Mesenteric fat pad (tissue), 1 donor: ENCODE measurements at places on chromosomes 11 and 22. TPM values are rescaled to one million over a fixed set of nuclear protein-coding genes. Genes with fewer than 3 reads are reported as not detected.

GRCh38 chr11:67303835-67304411 is 593 bp downstream of the SSH3 start:
- peak; percentile 87 for DNase-seq

DNA sequence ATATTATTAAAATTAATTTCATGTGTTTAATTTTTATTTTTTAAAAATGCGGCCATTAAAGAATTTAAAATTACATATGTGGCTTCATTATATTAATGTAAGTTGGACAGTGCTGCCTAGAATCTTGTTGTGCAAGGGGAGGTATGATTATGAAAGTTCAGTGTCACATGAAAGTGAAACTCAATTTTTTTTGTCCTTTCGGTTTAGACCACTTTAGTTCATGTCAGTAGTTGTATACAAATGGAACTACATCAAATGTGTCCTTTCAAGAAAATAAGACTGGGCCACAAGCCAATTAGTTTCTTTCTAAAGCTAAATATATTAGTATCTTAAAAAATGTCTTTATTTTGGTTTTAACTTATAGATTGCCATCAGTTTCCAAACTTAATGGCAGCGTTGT is 35.7 kb downstream of the TBCEL start:
- DNase-seq, result no peak

- no peak for DNase-seq
Observed at GRCh38 chr11:66543263-66544107, 2.4 kb downstream of the ZDHHC24 start.

DNA sequence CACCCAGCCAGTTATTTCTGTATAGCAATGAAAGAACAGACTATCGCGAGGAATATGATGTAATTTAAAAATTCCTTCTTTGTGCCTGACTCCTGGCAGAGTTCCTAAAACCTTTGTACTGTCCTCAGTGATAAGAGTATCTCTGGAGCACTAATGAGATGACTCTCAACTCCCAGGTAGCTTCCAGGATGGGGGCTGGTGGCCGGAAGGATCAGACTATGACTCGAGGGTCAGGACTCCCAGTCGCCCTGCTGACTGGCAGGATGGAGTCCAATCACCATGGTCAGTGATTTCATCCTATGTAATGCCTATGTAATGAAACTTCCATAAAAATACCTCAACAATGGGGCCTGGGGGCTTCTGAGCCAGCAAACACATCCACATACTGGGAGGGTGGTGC is 135.1 kb downstream of the SHANK2 start:
- DNase-seq, result no peak

LDHAL6A gene
- total RNA-seq, result not detected

GRCh38 chr11:59207988-59208451 is 4.7 kb downstream of the MPEG1 start:
- DNase-seq, result no peak

CCDC73 gene
- not detected for total RNA-seq

NPAS4 gene
- total RNA-seq, result not detected

DNA sequence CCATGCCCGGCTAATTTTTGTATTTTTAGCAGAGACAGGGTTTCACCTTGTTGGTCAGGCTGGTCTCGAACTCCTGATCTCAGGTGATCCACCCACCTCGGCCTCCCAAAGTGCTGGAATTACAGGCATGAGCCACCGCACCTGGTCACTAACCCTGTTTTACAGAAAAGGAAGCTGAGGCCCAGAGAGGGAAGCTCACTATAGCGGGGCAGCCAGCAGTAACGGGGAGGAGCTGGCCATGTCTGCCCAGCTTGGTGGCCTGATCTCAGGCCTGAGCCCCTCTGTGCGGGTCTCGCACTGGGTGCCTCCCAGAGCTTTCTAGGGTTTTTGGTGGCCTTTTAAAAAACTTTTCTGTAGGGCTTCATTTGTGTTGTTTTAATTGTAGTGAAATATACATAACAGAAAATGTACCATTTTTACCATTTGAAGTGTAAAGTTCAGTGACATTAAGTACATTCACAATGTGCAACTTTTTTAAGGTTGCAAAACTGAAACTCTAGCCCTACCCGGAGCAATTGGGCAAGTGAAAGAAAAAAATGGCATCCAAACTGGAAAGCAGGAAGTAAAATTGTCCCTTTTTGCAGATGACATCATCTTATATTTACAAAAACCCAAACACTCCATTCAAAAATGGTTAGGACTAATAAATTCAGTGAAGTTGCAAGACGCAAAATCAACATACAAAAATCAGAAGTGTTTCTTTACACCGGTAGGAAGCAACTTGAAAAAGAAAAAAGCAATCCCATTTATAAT is 14.5 kb upstream of the CYTH4 start:
- DNase-seq, result no peak

GLB1L3 gene
- not detected for total RNA-seq

PLAAT5 gene
- total RNA-seq, result 39.8 TPM

DNA sequence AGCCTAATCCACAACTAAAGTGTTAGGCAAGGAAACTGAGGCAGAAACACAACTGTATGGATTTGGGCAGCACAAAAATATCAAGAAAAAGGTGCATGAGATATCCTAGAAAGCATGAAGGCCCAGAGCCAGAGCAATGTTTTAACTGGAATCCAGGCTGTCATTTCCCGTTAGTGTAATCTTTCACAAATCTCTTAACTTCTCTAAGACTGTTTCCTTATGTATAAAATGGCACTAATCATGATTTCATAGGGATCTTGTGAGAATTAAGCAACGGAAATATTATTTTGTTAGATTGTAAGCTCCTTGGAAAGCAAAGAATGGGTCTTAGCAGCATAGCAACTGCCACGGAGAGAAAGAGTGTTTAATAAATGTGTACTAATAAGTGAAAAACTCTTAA is 14.7 kb upstream of the SYTL2 start:
- DNase-seq, result no peak

DNA sequence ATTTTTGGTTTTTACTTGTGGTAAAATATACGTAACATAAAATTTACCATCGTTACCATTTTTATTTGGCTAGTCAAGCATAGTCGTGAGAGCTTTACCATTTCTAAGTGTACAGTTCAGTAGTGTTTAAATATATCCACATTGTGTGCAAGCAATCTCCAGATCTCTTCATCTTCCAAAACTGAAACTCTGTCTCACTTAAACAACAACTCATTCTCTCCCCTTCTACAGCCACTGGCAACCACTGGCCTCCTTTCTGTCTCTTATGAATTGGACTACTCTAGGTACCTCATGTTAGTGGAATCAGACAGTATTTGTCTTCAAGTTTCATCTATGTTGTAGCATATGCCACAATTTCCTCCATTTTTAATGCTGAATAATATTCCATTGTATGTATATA is 37.4 kb downstream of the SMC1B start:
- DNase-seq, result no peak

- no peak for DNase-seq
Observed at GRCh38 chr11:36510594-36510942, 496 bp upstream of the TRAF6 start.

DNA sequence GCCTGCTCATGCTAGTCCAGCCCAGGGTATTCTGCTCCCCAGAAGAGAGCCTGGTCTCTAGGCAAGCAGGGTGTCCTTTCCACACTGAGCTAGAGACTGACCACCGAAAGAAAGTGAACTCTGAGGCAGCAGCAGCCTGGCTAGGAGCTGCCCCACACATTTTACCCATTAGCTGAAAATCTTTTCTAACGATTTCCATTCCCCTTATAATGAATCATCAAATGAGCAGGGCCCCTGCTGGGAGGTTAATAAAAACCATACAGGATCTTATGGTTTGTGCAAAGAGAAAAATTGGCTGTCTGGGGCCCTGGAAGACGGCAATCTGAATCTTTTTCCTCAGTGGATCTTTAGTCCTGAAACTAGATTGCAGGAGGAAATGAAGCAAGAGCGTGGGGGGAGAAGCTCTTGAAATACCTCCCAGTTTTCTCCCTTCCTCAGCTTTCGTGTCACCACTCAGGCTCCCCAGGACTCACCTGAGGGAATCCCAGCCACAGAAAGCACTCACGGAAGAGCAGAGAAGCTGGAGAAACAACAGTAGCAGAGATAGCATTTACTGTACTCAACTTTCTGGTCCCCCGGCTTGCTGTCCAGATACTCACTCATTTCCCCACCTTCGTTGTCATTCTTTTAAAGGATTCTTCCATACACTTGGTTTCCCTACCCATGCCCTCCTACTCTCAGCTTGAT is 74.7 kb upstream of the CD44 start:
- DNase-seq, result no peak

TMEM191B gene
- total RNA-seq, result 0.84 TPM

NXPE4 gene
- not detected for total RNA-seq

PANX3 gene
- not detected for total RNA-seq

- no peak for DNase-seq
Observed at GRCh38 chr22:26041931-26042330, 127.3 kb upstream of the SEZ6L start.

RFPL1 gene
- total RNA-seq, result not detected

DNA sequence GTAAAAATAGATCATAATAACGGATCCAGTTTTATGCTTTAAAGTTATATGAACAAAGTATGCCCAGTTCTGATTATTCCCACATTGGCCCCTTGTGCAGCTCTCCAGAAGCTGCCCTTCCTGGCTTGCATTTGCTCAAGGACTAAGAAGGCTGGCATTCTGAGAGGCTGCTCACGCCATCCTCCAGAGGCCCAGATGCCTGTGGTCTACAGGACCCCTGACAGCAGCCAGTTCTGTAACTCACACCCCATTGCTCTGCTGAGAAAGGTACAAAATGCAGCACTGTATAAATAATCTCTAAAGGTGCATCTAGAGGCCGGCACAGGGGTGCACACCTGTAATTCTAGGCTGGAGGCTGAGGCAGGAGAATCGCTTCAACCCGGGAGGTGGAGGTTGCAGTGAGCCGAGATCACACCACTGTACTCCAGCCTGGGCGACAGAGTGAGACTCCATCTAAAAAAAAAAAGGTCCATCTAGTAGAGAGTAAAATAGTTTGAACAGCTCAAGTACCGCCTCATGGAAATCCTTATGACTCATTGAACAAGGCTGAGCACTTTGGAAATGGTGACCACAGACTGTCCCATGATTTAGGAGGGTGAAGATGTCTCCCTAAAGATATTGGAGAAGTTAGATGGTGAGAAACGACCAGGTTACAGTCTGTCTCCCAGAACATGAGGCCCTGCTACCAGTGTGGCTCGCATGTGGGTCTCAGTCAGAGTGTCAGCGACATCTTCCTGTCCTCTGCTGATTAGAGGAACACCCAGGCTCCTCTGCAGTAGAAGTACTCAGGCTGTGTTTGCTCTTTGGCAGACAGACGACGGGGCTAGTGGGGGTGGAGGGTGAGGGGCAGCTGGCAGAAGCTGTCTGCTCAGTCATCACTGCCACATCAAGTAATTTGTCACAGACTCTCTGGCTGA is 56.3 kb downstream of the KREMEN1 start:
- DNase-seq, result no peak

GRCh38 chr22:36193171-36193570 is 8.4 kb downstream of the APOL4 start:
- no peak for DNase-seq

GRCh38 chr11:109304159-109304558 is 117.8 kb upstream of the C11orf87 start:
- DNase-seq, result no peak

DNA sequence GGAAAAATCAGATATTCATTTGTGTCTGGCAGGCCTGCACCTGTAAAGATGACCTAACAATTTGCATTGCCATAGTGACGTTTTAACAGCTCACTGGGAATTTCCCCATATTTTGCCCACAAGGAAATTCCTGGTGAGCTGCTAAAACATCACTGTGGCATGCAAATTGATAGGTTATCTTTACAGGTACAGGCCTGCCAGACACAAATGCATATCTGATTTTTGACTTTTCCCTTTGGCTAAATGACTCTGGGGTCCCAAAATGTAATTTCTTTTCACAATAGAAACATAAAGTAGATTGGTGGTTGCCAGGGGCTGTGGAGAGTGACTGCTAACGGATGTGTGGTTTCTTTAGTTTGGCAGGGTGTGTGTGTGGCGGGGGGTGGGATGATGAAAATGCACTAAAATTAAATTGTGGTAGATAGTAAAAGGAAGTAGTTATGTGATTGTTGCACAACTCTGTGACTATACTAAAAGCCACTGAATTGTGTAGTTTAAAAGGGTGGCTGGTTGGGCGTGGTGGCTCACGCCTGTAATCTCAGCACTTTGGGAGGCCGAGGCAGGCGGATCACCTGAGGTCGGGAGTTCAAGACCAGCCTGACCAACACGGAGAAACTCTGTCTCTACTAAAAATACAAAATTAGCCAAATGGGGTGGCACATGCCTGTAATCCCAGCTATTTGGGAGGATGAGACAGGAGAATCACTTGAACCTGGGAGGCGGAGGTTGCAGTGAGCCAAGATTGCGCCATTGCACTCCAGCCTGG is 18.5 kb upstream of the FEZ1 start:
- no peak for DNase-seq

DNA sequence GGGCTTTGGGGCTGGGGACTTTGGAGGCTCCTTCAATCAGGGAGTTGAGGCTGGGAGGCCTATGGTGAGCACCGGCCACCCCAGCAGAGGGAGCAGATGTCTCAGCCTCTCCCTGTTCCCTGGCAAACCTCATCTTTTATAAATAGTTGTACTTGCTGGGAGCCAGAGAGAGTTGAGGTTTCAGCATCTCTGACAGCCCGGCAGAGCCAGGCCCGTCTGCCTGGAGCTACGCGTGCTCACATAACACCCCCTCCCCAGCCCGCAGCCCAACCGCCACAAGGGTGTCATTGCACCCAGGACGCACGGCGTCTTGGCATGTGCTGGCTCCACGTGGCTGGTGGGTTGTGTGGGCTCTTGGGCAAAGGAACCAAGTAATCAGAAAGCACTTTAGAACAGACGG is 127.1 kb downstream of the CHST1 start:
- DNase-seq, result no peak

DNA sequence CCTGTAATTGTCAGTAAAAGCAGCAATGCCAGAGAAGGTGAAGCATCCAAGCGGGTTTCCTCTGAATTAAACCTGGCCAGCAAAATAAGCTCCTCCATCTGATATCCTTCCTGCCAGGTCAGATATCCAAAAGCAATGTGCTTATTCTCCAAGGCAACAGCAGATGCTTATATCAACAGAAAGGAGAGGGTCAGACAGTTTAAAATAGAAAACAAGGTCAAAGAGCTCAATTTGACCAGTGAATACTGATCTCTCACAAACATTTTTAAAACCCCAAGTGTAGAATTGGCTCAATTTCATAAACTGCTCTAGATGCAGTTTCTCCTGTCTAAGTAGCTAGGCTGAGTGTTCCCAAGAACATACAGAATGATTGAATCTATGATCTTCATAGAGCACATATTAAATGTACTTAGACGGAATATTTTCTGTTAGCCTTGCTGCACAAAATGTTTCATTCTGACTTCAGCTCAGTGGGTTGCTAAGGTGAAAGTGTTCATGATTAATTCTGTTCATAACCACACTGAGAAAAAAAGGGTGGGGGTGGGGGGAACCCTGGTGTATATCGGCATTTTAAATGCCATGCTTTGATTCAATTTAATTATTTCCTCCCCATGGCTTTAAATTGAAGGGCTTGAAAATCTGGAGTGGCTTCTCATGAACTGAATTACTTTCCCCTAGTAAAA is 174.2 kb upstream of the ARHGAP20 start:
- no peak for DNase-seq

GRCh38 chr11:123086305-123086704 is 24.4 kb upstream of the HSPA8 start:
- DNase-seq, result no peak
